ENCODE measurements at places on chromosomes 16 and 17. TPM values are rescaled to one million over a fixed set of nuclear protein-coding genes. Genes with fewer than 3 reads are reported as not detected.

ACBD4 gene
- total RNA-seq, result 90.3 TPM

DNA sequence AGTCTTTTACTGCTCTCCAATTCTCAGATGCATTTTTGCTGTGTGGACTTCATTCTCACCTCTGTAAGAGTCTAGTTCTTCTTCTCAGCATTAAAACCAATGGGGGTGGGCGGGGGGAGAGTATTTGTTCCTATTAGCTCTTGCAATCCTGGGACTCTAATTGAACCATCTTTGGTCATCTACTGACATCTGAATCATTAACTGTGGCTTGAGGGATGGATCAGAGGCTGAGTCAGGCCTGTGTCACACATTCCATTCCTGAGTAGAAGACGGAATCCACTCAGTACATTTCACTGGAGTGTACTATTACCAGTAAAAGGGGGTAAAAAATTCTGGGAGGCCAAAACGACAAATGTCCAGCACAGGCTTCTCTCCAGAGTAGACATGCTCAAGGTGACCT lies 12.8 kb upstream of the ZNF23 start:
- no peak for DNase-seq

DNA sequence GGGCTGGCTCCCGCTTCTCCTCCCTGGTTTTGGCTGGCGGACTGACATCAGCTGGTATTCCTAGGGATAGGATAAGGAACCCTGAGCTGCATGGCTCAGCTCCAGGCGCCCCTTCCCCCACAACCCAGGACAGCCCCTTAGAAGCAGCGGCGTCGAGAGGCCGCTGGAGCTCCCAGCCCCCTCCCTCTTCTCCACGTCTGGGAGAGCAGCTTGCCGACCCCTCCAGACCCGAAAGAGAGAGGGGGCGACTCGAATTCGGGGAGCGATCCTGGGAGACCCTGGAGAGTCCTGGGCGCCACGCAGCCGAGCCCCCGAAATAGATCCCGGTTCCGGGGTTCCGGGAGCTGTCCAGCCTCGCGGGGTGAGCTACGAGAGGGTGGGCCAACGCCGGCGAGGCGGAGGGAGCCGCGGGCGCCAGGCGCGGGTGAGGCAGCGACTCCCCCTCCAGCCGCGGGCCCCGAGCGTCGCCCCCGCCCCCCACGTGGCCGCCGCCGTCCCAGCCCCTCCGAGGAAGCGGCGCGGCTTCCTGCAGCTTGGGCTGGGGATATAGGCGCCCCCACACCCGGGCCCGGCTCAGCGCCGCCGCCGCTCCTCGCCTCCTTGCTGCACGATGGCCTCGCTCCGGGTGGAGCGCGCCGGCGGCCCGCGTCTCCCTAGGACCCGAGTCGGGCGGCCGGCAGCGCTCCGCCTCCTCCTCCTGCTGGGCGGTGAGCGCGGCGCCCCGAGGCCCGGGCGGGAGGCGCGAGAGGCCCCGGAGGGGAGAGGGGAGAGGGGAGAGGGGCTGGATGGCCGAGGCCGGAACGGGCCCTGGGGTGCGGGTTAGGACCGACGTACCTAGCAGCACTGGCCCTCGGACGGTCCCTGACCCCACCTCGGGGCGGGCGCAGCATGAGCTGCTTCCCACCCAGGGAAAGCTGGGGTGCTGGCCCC lies at the start of gene RAMP2:
Gene RAMP2, plus strand, starts transcription at position 576 of the 930 bp plus-strand sequence. Its CDS starts 35 bp downstream, at position 611.
- DNase-seq, result no peak

OGFOD3 gene
- 18.4 TPM for total RNA-seq

NXPH3 gene
- 0.08 TPM for total RNA-seq

DNA sequence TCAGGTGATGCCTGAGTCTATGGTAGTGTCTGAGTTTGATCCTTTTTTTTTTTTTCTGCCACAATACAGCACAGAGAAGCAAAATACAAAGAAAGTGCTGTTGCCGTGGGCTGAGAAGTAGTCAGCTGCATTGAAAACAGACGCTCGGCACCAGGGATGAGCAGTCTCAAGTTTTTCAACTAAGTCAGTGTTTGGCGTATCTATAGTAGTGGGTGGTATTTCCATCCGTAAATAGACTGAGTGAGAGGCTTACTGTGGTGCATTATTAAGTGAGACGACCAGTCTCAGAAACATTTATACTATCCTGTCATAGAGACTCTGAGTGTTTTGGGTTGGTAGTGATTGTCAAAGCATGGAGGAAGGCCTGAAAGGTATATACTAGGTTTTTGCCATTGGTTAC lies 221.3 kb downstream of the SNX29 start:
- no peak for DNase-seq

- DNase-seq, result no peak
Observed at GRCh38 chr16:89815639-89816348, 653 bp downstream of the FANCA start.

DNA sequence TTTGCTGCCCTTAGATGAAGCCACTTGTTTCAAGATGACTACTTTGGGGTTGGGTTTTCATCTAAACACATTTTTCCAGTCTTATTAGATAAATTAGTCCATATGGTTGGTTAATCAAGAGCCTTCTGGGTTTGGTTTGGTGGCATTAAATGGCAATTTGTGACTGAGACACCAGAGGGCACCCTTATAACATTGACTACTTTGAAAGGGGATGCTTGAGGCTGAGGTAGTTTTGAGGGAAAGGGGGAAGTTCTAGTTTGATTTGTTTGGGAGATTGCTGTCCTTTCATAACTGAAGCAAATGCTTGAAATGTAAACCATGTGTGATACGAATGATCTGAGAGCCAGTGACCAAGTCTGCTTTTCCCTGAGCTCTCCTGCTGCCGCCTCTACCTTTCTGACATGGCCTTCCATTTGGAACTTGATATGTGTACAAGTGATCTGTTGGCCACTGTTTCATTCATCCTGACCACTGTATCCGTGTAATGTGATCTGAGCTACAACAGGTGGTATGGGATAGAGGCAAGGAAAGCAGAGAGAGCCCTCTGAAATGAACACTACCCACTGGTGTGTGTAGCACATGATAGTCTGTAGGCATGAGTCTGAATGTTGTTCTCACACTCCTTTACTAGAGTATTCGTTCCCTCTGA lies 5.8 kb upstream of the RARA start:
- DNase-seq, result no peak

DNA sequence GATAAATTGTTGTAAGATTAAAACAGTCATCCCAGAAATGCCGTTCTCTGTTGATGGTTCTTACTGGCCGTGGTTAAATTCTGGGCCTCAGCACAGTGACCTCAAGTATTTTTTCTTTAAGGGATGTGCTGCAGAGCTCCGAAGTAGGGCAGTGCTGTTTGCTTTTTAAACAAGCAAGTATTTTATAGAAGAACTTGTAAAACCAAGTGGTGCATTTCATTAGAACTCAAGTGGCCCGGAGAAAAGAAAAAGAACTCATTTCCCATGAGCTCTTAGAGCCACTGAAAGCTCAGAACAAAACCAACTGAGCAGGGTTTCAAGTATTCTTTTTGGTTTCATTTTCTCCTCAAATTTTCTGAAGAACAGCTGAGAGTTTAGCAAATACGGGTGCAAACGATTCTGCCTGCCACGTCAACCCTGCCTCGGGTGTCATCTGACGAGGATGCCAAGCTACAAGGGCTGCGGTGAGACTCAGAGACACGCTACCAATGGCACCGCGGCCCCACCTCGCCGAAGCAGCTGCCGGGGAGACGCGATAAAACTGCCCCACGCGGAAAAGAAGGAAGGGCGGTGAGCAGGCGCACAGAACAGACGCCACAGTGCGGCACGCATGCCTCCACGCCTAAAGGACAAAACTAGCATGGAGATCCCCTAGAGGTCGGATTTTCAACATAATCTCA lies 6.3 kb downstream of the LMF1 start:
- DNase-seq, result no peak

CES5A gene
- total RNA-seq, result 4.4 TPM

FAM83G gene
- 11.7 TPM for total RNA-seq

DNA sequence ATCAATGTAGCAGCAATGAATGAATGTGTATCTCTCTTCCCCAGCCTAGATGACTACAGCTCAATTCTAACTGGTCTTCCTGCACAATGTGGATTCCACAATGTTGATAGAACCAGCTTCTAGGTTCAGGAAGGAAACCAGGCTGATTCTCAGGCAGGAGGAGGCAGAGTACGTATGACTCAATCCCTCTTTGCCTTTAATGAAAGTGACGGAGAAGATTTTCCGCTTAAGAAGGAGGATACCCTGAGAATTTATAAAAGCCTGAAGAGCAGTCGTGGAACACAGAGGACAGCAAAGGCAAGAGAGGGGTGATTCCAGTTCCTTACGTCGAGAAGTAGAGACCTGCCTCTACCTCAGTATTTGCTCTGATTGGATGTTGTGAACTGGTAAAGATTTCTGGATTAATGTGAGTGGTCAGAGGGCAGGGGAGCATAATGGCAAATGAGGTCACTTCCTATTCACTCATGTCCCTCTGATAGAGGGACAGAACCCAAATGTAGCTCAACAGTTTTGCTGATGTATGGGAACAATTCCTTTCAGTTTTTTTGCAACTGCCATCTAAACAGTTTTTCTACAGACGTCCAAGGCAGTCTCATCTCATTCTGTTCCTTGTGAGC lies 15.0 kb upstream of the SLC16A11 start:
- DNase-seq, result no peak

IKZF3 gene
- 0.63 TPM for total RNA-seq
